ENCODE measurements at places on chromosomes 11 and 22.

- no peak for DNase-seq
Measured at GRCh38 chr11:60995798-60996197, 24.3 kb downstream of the CD6 start.

- no peak for DNase-seq
Measured at GRCh38 chr11:47453365-47453764, 4.4 kb upstream of the RAPSN start.

GRCh38 chr11:50181334-50181733, 148.7 kb downstream of the OR4C45 start:
- no peak for DNase-seq

DNA sequence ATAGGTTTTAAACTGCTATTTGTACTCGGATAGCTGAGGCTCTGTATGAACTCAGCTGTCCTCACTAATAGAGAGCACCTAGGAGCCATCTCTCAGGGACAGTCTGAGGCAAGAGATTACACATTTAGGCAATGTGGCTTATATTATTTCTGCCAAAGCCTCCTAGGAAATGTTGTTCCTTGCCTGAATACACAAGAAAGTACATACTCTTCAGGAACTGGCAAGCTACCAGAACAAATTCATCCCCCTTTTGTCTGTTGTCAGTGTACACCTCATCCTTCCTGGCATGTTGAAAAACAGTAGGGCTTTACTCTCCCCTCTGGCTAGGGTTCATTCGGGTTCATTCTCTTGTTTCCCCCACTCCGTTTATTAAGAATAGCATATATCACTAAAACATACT, 615.9 kb upstream of the FAT3 start:
- no peak for DNase-seq

- DNase-seq, result no peak
Measured at GRCh38 chr11:18485913-18486528, 30.4 kb downstream of the LDHAL6A start.

DNA sequence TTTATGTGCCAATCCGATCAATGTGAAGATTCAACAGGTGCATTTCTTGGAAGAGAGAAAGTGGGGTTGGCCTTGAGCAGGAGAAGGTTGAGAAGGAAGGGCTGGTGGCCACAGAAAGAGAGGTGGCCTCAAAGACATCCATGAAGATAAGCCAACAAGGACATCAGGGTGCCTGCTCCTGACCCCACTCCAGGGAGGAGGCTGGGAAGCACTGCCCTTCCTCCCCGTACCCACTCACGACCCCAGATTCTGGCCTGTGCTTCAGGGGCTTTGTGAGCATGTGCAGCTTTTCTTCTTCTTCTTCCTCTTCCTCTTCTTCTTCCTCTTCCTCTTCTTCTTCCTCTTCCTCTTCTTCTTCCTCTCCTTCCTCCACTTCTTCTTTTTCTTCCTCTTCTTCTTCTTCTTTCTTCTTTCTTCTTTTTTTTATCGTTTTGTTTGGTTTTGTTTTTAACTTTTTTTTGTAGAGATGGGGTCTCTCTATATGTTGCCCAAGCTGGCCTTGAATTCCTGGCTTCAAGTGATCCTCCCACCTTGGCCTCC, 30.3 kb downstream of the DKK3 start:
- DNase-seq, result no peak

DNA sequence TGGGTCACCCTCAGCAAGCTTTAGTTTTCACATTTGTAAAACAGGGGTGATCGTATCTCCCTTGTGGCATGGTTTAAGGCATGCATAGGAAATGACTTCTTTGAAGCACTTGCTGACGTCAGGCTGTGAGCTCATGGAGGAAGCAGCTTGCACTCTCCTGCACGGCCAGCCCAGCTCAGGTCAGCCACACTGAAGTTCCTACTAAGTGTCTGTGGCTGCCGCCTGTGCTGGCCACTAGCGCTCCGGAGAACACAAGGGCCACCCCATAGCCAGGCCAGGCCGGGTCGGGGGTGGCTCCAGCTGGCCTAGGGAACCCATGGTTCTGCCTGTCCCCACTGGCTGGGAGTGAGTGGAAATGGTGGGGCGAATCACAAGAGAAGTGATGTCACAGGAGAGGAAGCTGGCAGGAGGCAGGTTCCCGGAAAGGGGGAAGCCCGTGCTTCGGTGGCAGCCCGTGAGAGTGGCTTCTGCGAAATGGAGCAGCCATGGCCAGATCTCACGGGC, 28.2 kb downstream of the KCTD17 start:
- DNase-seq, result no peak

- no peak for DNase-seq
Measured at GRCh38 chr11:32963721-32964120, 52.0 kb upstream of the DEPDC7 start.

DNA sequence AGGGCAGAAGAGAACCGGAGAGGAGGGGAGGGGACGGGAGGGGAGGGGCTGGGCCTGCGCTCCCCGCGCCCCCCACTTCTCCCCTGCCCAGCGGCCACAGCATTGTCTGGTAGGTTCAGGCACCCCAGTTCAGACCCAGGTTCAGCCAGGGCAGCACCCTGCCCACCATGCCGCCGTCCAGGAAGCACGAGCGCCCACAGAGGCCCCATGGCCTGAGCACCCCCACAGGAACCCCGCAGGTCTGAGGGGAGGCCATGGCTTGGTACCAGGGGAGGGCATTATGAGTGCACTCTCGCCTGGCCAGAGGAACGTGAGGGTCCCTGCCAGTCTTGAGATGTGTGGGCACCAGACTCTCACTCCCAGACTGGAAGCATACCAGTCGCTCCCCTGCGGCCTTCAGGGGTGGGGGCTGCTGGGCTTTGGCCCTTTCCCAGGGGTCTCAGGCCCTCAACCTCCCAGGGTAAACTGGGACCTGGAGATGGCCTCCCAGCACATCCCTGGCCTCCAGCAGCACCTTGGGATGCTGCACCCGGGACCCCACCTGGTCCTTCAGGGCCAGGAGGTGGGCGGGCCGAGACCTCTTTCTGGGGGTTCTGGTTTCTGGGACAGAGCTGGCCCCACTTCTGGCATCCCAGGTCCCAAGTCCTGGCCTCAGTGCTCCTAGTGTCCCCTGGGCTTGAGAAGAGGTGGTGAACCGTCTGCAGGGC, 597 bp upstream of the PLXNB2 start:
- DNase-seq, result no peak

DNA sequence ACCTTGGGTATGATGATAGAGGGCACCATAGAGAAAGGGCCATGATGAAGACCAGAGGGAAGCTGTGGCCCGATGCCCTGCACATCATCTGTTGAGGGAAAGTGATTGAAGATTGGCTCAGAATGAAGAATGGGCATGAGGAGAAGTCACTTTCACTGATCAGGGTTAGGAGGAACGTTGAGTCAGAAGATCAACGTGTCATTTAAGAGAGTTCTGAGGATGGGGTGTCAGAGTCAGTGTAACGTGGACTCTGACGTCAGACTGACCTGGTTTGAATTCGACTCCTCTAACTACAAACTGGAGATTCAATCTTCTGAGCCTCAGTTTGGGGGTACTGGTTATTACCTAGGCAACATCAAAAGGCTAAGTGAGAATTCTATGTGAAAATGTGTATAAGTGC, 352.6 kb downstream of the DDX10 start:
- DNase-seq, result no peak

- no peak for DNase-seq
Measured at GRCh38 chr11:106242718-106243415, 165.4 kb downstream of the AASDHPPT start.

DNA sequence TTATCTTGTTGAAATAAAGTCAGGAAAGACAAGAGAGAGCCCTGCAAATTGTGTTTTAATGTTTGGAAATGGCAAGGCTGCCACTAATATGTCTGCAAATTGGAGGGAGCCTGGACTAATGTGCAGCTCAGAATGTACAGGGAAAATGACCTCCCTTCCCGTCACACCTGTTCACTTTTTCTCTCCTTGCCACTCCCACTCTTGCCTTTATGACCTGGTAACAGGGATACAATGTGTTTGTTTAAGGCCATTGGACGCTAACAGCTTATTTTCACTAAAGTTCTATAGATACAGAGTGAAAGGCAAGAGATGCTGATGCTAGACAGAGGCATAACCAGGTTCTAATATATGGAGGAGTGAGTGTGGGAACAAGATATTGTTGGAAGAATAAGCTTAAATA, 203.9 kb downstream of the RAB38 start:
- DNase-seq, result no peak

- no peak for DNase-seq
Measured at GRCh38 chr11:66542362-66542761, 3.5 kb downstream of the ZDHHC24 start.

DNA sequence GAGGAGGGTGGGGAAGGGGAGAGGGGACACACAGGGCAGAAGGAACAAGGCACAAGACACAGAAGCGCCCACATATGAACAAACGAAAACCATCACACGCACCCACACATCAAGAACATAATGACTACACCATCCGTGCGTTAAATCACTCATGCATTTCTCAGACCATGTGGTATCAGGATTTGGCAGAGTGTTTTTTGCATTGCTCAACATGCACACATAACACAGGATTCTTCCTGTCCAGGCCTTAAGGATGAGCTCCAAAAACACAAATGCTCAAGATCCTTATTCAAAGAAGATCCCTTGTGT, 309.5 kb downstream of the CADM1 start:
- peak; percentile 51 for DNase-seq

GRCh38 chr11:75954039-75954438, 139.0 kb downstream of the UVRAG start:
- DNase-seq, result no peak

GRCh38 chr11:69588270-69588669, 52.7 kb upstream of the CCND1 start:
- DNase-seq, result peak; percentile 48

GRCh38 chr11:44885065-44885810, 65.4 kb downstream of the TP53I11 start:
- no peak for DNase-seq

DNA sequence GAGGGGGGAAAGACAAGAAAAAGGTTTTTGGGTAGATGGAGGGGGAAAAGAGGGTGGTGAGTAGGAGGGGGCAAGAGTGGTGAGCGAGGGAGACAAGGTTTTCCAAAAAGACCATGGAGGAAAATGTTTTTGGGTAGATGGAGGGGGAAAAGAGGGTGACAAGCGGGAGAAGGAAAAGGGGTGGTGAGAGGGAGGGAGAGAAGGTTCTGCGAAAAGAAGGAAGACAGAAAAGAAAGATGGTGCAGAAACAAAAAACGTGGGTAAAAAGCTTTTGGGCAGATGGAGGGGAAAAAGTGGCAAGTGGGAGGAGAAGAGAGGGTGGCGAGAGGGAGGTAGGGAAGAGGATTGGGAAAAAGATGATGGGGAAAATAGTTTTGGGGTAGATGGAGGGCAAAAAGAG, 116.0 kb upstream of the SERPIND1 start:
- no peak for DNase-seq

DNA sequence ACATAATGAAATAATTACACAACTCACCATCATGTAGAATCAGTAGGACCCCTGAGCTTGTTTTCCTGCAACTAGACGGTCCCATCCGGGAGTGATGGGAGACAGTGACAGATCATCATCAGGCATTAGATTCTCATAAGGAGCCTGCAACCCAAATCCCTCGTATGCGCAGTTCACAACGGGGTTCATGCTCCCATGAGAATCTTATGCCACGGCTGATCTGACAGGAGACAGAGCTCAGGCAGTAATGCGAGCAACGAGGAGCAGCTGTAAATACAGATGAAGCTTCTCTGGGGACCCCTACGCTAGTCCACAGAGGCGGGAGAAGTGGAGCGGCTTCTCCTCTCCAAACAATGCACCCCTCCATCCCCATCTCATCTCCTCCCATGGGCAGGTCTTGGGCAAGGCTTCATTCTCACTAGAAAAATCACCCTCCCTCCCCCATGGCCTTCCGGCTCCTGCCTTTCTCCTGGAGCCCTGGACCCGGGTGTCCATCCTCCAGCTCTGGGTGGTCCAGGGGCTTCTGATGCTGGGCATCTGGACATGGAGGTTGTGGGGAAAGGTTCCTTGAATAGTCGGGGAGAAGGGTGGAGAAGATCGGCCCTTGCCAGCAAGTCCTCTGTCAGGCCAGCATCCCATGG, 16.2 kb upstream of the RAC2 start:
- no peak for DNase-seq

GRCh38 chr22:35661464-35661863, 13.2 kb downstream of the APOL6 start:
- no peak for DNase-seq

- DNase-seq, result no peak
Measured at GRCh38 chr22:24407278-24407665, 20.1 kb upstream of the ADORA2A start.

- DNase-seq, result peak; percentile 38
Measured at GRCh38 chr11:29227811-29228210, 789.0 kb downstream of the KCNA4 start.

GRCh38 chr22:23386822-23387580, 193.1 kb downstream of the IGLL1 start:
- no peak for DNase-seq

- DNase-seq, result peak; percentile 74
Measured at GRCh38 chr11:2888266-2888968, 2.8 kb upstream of the CDKN1C start.

- peak; percentile 84 for DNase-seq
Measured at GRCh38 chr11:8652140-8652539, 30.3 kb downstream of the TRIM66 start.

DNA sequence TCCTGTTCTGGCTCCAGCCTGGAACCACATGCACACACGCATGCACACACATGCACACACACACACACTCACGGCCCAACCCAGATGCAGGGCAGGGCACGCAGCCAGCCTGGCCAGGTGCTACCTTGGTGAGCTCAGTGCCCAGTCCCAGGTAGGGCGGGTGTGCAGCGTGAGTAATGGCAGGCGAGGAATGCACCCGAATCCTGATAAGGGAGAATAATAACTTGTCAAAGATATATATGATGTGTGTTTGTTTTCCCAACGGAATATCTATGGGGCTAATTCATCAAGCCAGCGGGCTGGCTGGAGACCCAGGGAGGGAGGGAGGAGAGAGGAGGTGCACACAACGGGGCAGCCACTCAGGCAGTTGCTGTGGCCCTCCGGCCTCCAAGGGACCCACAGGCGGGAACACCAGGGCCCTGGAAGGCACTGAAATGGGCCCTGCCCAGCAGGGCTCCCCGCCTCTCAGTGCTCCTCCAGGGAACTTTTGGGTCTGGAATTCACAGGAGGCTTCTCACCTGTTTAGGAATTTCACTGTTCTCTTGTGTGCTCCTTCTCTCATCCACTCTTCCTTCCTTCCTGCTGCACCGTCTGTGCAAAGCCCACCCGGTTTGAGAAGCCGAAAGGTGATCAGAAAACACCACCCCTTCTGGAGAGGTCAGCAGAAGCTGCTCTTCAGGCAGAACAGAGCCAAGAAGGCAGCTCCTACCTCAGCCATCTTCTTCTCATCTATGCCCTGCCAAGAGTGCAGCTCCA, 79.0 kb downstream of the BUD13 start:
- DNase-seq, result no peak

- DNase-seq, result peak; percentile 67
Measured at GRCh38 chr11:124798991-124799347, 1.2 kb downstream of the MSANTD2 start.

DNA sequence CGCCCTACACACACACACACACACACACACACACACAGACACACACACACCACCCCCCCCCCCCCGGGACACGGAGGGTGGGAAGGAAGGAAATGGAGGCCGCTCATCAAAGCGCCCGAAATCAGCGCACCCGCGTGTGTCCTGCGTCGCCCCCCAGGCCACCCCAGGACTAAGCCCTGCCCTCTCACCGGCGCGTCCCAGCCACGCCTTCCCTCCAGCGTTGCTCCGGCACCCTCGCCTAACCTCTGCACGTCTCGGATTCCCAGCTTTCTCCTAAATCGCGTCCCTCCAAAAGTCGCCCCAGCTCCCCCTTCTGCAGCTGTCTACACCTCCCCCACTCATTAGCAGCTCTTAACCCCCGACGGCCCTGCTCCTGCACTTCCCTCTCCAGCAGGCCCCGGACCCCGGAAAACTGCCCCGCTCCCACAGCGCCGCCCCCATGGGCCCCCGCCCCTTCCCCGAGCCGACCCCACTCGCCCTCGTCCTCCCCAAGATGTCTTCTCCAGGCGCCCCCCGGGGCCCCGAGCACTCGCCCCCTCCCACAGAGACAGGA, 557 bp downstream of the PACSIN2 start:
- DNase-seq, result no peak

Measured in fibroblast of gingiva (primary cell).